ENCODE measurements at places on chromosomes 16 and 17.

DNA sequence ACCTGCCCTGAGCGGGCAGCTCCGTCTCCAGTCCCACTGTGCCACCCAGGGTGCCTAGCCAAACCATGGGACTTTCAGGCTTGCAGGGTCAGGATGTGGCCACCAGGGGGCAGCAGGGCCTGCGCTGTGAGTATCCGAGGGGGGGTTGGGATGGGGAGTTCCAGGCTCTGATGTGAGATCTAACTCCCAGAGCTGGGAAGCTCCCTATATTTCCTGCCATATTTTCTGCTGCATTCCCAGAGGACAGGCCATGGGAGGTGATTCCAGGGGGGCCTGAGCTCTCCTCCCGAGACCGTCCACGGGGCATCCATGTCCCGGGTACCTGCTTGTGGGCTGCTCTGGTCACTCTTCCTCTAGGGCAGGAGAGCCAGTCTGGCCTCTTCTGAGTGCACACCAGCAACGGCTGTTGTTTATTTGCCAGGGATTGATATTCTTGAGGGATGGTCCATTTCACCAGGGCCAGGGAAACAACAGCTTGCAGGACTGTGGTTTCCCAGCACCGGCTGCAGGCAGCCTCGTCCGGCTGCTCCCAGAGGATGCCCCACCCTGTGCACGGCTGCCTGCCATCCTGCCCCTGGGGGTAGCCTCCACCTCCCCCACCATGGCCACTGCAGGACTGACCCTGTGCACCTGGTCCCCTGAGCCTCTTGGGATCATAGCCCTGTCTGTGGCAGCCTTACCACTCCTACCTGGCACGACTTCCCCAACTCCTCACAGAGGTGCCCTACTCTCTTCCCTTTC lies 1.2 kb downstream of the GPR142 start:
- DNase-seq, result peak; percentile 26

GRCh38 chr17:18124345-18125126 lies 16.0 kb downstream of the MYO15A start:
- DNase-seq, result no peak

- no peak for DNase-seq
Measured at GRCh38 chr16:85328676-85329058, 216.4 kb upstream of the CIBAR2 start.

DNA sequence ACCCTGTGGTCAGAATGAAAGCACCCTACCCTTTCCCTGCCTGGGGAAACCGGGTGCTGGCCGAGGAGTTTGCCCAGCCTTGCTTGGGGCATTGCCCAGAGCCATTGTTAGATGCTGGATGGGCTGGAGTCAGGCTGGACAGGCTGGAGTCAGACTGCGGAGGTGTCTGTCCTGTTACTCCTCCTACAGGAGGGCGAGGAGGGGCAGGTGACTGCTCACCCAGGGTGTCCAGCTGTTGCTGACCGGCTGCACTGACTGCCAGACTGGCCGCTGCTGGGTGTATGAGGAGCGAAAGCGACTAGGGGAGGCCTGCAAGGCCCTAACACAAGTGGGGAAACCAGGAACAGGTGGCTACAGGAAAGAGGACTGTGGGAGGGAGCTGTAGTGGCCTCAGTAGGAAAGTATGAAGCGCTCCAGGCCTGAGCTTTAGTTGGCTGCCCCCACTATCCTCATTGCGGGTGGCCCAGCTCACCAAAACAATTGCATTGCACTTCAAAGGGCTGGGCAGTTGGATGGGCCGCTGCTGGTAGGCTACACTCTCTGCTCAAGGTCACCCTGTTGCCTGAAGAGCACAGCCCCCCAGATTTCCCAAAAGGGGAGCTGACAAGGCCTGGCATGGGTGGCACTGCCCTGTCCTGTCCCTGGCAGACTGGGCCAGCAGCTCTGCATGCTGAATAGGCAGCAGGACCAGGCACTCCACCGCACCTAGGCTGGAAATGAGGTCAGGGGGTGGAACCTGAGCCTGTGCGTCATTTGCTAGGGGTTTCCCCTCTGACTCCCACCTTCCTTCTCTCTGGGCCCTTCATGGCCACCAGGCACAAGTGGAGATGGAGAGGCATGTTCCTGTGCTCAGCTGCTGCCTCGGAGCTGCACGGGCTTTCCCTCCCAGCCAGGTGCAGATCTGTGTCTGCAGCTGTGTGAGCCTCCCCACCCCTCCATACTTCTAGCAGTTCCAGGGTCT lies 18.4 kb downstream of the LDHD start:
- DNase-seq, result peak; percentile 48

GRCh38 chr16:67987460-67988160 lies 7.3 kb upstream of the DPEP3 start:
- no peak for DNase-seq

DNA sequence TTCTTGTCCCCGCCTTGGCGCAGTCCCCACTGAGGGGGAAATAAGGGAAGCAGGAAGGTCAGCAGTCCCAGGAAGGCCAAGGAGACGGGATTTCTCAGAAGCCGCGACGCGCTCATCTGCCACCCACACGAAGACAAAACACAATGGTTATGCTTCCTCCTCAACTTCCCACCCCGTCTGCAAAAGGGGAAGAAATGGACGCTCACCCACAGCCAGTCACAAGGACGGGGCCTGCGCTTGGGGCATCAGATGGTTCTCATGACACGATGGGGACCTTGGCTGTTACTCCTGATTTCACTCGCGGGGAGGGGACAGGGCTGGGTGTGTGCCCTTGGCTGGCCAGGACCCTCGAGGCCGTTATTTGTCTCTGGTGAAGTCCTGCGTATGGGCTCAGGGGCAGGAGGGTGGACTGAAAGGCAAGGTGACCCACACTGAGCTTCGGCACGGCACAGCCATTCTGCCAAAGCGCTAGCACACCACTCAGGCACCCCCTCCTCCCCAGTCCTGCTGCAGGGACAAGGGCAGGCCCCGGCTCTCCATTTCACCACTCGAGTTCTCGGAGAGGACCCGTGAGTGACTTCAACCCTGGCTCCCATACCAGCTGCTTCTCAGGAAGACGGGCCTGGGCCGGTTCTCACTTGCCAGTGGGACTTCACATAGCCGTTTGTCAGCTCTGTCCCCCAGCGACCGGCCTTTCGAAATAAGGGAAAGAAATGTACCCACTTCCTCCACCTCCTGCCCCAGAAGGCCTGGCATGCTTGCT lies 84.5 kb downstream of the ABR start:
- no peak for DNase-seq

GRCh38 chr16:52497067-52497816 lies 49.7 kb downstream of the TOX3 start:
- no peak for DNase-seq

GRCh38 chr17:62014526-62014925 lies 50.6 kb downstream of the MED13 start:
- no peak for DNase-seq

DNA sequence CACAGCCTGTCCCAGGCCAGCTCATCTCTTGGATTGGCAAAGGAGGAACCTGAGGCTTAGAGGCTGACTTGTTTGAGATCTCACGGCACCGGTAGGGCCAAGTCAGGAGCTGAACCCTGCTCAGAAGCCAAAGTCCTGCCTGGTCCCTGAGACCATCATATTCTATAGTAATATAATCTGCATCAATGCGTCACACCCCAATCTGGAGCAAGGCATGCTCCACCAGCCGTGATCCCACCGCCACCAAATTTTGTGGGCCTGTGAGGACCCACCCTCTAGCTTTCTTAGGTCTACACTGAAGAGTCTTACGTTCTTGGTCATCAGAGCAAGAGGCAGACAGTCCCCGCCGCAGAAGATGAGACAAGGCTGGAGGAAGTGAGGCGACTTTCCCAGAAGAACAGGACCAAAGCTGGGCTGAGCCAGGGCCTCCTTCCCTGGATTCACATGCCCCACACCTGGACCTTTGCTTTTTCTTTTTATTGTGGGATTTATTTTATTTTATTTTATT lies 2.7 kb downstream of the SULT1A1 start:
- no peak for DNase-seq

DNA sequence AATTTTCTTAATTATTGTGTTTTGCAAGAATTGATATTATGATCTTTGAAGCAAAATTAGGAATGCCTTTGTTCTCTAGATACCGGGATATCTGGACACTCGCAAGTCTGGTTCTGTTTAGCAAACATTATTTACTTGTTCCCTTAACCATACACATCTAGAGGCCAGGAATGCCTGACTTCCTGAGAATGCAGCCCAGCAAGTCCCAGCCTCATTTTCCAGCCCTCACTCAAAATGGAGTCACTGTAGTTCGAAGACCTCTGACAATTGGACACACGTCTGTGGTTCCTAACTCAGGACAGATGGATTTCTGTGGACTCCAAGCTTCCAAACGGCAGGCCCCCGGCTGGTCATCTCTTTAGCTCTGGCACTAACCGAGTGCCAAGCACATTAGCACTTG lies 355.4 kb upstream of the RBFOX1 start:
- no peak for DNase-seq

DNA sequence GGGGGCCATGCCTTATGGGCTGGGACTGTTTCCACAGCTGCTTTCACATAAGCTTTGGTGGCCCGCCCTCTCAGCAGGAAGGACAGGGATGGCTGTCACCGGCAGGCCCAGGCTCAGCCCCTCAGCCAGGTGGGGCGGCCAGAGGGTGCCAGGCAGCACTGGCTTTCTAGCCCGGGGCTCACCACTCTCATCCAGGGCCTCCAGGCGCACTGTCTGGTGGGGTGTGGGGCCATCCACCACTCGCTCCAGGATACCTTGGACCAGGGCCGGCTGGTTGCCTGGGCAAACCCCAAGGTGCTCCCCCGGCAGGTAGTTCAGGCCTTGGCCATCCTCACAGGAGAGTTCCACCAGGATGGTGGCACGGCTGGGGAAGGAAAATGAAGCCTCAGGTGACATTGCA lies 35.0 kb downstream of the NOS2 start:
- DNase-seq, result no peak

- DNase-seq, result no peak
Measured at GRCh38 chr17:50947782-50948543, 81.8 kb upstream of the TOB1 start.

- DNase-seq, result no peak
Measured at GRCh38 chr16:86925067-86925791, 346.9 kb downstream of the FOXL1 start.

GRCh38 chr17:40323391-40324381 lies 14.7 kb downstream of the RARA start:
- DNase-seq, result peak; percentile 66

- no peak for DNase-seq
Measured at GRCh38 chr16:424623-425081, 797 bp upstream of the RAB11FIP3 start.

- no peak for DNase-seq
Measured at GRCh38 chr17:10156077-10156435, 42.4 kb downstream of the GAS7 start.

DNA sequence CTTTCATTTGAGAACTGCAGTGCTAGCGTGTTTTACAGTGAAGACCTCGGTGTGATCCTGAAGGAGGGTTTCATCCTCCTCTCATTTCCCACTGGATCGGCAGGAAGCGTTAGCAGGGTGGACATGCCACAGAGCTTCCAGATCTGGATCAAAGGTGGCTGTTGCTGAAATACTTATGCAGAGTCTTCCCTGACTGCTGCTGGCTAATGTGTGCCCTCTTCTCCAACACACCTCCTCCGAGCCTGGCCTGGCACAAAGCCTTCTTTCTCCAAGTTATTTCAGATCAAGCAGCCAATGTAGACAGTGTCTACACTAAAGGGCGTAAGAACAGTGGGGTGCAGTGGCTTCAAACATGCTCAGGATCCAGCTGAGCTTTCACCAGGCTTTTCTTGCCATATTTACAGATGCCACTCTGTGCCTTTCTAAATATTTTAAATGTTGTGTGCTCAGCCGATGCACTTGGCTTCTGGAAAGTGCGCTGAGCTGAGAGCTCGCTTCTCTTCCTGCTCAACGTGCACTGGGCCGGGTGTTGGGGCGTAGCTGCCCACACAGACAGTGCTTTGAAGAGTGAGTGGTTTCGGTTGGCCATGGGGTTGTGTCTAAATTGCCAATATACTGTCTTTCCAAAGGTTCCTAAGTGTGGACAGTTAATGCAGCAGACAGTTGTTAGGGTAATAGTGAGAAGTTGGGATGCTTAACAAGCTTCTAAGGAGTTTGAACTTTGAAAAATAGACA lies 2.1 kb downstream of the ZNF750 start:
- no peak for DNase-seq

DNA sequence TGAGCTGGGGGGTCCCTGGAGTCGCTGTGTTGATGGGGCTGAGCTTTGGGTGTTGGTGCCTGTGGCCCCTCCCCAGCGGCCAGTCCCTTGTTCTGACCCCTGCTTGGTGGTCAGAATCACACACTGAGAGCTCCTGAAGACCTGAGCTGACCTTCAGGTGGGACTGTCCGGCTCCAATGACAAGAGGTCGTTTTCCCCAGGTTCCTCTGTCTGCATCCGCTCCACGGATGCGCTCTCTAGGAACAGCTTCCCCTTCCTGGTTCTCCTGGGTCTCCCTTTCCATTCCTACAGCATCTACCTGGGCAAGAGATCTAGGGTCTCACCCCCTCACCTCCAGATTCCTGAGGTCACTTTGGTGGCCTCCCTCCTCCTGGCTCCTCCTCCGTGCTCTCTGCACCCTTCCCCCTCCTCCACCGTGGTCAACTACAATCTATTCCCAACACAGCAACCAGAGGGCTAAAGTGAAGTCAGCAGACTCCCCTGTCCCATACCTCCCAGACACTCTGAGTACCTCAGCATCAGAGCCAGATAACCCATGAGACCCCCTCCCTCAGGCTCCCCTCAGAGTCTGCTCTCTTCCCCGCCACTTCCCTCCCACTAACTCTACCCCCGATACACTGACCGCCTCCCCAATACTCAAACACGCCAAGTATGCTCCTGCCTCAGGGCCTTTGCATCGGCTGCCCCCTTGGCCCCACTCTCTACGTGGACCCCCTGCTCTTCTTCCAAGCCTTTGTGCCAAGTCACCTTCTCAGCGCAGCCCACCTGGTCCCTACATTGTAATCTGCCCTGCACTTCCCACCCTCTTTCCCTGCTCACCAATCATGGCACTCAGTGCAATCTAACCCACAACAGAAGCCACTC lies 9.0 kb upstream of the SEC14L5 start:
- DNase-seq, result no peak
